ENCODE measurements at places on chromosomes 12 and 14.

GRCh38 chr12:49832836-49833421 is 4.7 kb upstream of the NCKAP5L start:
- H3K4me3 ChIP-seq: no peak overlapping the region
- DNase-seq: no peak
- no peaks in the 10 kb centered on the region for H3K36me3 ChIP-seq
- peaks cover 13% of the 10 kb centered on the region for H3K4me1 ChIP-seq

DNA sequence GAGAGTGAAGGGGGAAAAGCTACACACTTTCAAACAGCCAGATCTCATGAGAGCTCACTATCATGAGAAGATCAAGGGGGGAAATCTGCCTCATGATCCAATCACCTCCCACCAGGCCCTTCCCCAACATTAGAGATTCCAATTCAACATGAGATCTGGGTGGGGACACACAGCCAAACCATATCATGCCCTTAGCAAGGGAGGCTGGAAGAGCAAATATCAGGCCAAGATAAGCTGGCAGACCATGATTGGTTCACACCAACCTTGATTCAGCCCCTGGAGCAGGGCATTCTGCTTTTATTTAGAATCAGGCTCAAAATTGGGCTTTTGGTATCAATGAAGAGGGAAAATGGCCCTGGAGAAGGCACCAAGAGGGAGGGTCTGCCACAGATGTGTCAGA is 137.4 kb downstream of the PRKCH start:
- DNase-seq: no peak
- peaks cover 59% of the 10 kb centered on the region for H3K36me3 ChIP-seq
- no peak overlapping the region for H3K4me3 ChIP-seq
- H3K27me3 ChIP-seq: no peaks in the 10 kb centered on the region
- H3K4me1 ChIP-seq: peaks cover 64% of the 10 kb centered on the region

DNA sequence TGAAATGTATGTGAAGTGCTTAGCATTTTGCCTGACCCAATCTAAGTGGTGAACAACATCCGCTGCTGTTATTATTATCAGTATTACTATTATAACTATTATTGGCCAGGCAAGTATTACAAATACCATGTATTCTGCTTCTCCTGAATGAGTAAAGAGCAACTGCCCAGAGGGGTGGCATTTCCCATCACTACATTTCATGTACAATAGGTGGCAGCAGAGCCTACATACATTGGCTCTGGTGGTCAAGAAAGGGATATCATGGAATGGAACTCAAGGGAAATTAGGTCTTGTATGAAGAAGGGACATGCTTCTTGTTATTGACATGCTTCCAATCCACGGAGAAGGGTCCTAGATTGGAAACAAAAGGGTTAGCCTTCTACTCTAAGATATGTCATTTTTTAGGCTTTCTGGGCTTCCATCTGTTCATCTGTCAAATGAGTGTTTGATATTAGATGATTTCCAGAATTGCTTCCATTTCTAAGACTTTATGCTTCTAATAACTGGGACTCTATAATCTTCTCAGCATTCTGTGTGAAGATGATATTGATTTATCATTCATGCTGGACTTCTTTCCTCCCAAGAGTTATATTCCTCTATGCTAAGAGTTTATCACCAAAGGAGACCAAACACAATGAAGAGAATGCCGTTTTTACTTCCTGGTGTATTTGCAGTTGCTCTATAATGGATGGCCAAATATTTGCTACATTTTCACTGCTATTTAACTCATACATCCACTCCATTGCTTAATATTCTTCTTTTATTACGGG is 239.1 kb downstream of the SSPN start:
- no peaks in the 10 kb centered on the region for H3K4me1 ChIP-seq
- no peaks in the 10 kb centered on the region for H3K36me3 ChIP-seq
- H3K4me3 ChIP-seq: no peak overlapping the region
- no peak for DNase-seq
- H3K27ac ChIP-seq: no peak overlapping the region

GRCh38 chr12:16553457-16553856 is 52.5 kb downstream of the LMO3 start:
- no peak overlapping the region for H3K27ac ChIP-seq
- no peaks in the 10 kb centered on the region for H3K36me3 ChIP-seq
- H3K4me3 ChIP-seq: no peak overlapping the region
- no peaks in the 10 kb centered on the region for H3K4me1 ChIP-seq
- no peaks in the 10 kb centered on the region for H3K27me3 ChIP-seq
- DNase-seq: no peak

DNA sequence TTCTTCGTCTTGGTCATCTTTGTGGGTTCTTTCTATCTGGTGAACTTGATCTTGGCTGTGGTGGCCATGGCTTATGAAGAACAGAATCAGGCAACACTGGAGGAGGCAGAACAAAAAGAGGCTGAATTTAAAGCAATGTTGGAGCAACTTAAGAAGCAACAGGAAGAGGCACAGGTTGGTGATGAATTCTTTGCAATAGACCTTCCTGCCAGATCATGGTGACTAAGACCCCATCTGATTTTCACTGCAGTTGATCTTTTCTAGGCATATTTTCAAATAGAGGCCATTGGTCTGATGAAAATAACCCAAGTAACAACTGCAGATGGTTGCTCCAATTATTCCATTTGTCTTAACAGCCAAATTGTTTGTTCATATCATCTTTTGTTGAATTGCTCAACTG is 114.4 kb downstream of the SCN8A start:
- H3K4me1 ChIP-seq: no peaks in the 10 kb centered on the region
- H3K36me3 ChIP-seq: no peaks in the 10 kb centered on the region
- no peak for DNase-seq
- H3K27me3 ChIP-seq: peaks cover 2% of the 10 kb centered on the region
- H3K27ac ChIP-seq: no peak overlapping the region
- no peak overlapping the region for H3K4me3 ChIP-seq
